ENCODE measurements at places on chromosomes 1 and 21.
A peak's percentile ranks its signal among the peaks of the same experiment; 100 is the strongest.

GRCh38 chr1:112808861-112809684, 93.9 kb upstream of the PPM1J start:
- peak; percentile 53 for DNase-seq

DNA sequence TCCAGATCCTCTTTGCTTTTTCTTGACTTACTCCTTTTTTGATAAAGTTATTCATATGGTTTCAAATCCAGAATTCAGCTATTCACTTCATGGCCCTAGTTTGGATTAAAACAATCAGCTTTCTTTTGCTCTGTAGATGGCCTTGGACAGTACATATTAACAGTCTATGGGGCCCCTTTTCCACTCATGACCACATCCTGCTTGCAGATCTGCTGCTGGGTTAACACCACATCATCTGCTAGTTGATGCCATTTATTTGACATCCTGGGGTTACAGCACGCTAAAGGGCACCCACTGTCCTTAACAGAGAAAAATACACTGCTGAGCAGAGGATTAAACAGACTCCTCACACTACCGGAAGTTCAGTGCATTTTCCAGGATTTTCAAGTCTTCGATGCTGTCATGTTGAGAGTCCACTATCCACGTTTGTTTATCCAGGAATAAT, 941 bp upstream of the IFI16 start:
- no peak for DNase-seq

- DNase-seq: no peak
These were observed 31.1 kb downstream of the CD55 start for GRCh38 chr1:207352554-207352953.

GRCh38 chr1:196660852-196661251, 9.0 kb downstream of the CFH start:
- DNase-seq: no peak

DNA sequence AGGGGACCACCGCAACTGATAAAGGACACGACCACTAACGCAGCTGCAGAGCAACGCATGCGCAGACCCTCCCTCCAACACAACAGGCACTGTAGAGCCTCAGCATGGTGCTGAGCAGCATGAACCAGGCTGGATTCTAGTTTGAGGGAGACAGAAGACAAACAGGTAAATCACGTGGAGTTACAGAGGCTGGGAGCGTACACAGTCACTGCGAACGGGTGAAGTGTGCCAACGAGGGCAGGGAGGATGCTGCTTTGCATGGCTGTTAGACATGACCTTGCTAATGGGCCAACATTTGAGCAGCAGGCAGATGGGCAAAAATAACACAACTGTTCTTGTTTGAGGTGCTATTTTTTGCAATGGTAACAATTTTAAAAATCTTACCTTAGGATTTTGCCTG, 55.2 kb upstream of the NADK start:
- DNase-seq: no peak

GRCh38 chr1:30755746-30756145, 1.8 kb downstream of the LAPTM5 start:
- DNase-seq: no peak

GRCh38 chr21:18000981-18001686, 182.0 kb upstream of the C21orf91 start:
- DNase-seq: no peak

DNA sequence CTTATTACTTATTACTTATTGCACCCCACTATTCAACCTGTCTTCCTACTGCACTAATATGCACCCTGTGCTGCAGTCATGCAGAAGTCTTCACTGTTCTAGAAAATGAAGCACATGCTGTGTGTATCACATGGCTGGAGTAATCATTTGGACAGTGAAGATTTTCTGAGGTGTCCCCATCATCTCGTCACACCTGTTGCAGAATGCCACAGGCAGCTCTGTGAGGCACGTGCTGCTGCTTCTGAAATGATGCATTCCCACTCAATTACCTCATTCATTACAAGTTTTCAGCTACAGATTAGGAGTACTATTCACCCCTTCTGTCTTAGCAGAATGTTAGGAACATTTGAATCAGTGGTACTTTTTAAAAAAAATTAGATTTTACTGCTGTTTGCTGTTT, 325.7 kb upstream of the ST6GALNAC5 start:
- DNase-seq: no peak

DNA sequence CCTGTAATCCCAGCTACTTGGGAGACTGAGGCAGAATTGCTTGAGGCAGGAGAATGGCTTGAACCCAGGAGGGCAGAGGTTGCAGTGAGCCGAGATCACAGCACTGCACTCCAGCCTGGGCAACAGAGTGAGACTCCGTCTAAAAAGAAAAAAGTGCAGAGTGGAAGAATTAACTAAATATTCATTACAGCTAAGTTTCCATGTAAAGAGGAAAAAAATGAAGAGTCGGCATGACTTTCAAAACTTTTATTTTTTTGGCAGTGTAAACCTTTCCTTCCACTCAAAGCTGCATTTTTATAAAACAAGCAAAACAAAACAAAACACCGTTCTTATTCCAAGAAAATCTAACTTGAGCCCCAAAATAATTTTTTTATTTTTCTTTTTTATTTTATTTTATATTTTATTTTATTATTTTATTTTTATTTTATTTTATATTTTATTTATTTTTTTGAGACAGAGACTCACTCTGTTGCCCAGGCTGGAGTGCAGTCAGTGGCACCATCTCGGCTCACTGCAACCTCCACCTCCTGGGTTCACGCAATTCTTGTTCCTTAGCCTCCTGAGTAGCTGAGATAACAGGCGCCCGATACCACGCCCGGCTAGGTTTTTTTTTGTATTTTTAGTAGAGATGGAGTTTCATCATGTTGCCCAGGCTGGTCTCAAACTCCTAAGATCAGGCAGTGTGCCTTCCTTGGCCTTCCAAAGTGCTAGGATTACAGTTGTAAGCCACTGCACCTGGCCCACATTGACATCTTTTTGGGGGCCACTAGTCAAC, 62.9 kb downstream of the PACC1 start:
- DNase-seq: no peak

- DNase-seq: no peak
These were observed 7.1 kb downstream of the FAM89A start for GRCh38 chr1:231032963-231033362.

- DNase-seq: no peak
These were observed 13.7 kb downstream of the LGR6 start for GRCh38 chr1:202207292-202207691.

- DNase-seq: no peak
These were observed 22.5 kb downstream of the CEP350 start for GRCh38 chr1:179976970-179977651.
